Hepatocyte (in vitro differentiated cells): ENCODE measurements at places on chromosomes 11 and 22. TPM values are rescaled to one million over a fixed set of nuclear protein-coding genes. Genes with fewer than 3 reads are reported as not detected.

EXPH5 gene
- total RNA-seq = 3.6 and 4.5 TPM in 2 replicates

PANX3 gene
- total RNA-seq = not detected in 2 replicates

NLRP6 gene
- not detected in 2 replicates for total RNA-seq

TMPRSS4 gene
- total RNA-seq = 10.9 and 12.9 TPM in 2 replicates

MUC6 gene
- total RNA-seq = not detected in 2 replicates

EPS8L2 gene
- 135 and 157 TPM in 2 replicates for total RNA-seq

MUC5B gene
- total RNA-seq = 0.07 and 0.08 TPM in 2 replicates
